ENCODE measurements at places on chromosomes 4 and X.

DNA sequence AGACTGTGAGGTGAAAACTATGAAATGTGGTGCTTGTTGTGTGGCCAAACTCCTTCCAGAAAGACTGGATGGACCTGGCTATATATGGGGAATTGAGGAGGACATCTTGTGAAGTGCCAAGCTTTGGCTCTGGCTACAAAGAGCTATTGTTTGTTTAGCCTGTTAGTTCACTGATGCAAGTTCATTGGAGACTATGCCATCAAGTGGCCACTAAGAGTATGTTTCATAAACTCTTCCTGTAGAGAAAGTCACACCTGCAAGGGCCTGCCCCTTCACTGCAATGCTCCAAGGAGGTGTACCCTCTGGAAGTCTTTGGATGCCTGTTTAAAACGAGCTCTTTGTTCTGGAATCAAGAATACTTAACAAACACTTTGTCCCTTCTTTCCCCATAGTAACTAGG lies 382.0 kb downstream of the GABRG1 start:
- DNase-seq: no peak

DNA sequence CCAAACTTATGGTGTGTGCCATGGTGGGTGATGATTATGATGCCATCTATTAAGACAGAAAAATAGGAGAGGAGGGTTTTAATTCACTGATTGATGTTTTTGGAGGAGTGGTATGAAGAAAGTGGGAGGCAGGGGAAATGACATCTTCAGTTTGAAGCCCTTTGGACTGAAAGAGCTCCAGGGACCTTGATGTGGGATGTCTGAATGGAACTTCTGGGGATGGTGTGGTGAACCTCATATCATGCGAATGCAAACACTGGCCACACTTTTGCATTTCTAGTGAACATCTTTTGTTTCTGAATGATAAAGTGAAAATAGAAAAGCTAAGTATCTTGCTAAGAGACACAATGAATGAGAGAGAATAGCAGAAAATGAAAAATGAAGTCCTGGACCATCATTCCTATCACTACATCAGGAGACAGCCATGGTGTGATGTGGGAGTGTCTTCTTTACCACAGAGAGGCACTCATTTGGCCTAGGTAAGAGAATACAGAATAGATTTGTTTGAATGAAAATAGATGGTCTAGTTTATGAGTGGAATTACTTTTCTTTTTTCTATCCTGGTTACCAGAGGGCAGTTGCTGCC lies 123.5 kb downstream of the ZNF827 start:
- no peak for DNase-seq

- DNase-seq: no peak
These were observed 43.8 kb upstream of the HPSE start for GRCh38 chr4:83378419-83378818.

GRCh38 chr4:71847300-71847699 lies 63.4 kb upstream of the GC start:
- DNase-seq: no peak

- no peak for DNase-seq
These were observed 23.7 kb upstream of the UNC5C start for GRCh38 chr4:95572304-95572991.

DNA sequence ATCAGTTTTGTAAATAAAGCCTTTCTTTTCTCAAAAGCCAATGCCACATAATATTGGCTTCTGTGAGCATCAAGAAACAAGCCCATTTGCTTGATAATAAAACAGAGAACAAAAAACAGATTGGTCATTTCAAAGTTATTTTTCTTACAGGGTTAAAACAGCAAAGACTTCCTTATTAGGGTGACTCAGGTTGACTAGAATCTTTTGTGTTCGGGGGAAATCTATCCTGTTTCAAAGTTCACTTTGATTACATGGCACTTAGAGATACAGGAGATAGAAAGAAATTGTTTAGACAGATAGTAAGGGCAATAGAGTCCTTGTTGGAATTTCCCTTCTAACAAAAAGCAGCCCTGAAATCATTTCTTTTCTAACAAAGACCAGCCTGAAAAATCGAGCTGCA lies 170.0 kb upstream of the GLRA2 start:
- no peak for DNase-seq

DNA sequence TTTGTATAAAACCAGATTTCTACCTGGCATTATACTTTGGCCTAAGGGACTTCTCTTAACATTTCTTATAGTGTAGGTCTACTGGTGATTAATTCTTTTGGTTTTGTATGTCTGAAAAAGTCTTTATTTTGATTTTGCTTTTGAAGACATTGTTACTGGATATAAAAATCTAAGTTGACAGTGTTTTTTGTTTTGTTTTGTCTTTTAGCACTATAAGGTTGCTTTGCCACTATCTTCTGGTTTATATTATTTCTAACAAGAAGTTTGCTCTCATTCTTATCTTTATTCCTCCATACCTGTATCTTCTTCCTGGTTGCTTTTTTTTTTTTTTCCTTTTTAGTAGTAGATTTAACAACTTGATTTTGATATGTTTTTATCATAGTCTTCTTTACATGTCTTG lies 76.0 kb downstream of the ING2 start:
- no peak for DNase-seq

GRCh38 chrX:71930298-71930697 lies 19.7 kb downstream of the NHSL2 start:
- DNase-seq: no peak

Measured in CD4-positive, alpha-beta T cell treated with Interleukin-6 at 100 ng/mL for 8 hours (primary cell).